ENCODE measurements at places on chromosomes 16 and 17.

DNA sequence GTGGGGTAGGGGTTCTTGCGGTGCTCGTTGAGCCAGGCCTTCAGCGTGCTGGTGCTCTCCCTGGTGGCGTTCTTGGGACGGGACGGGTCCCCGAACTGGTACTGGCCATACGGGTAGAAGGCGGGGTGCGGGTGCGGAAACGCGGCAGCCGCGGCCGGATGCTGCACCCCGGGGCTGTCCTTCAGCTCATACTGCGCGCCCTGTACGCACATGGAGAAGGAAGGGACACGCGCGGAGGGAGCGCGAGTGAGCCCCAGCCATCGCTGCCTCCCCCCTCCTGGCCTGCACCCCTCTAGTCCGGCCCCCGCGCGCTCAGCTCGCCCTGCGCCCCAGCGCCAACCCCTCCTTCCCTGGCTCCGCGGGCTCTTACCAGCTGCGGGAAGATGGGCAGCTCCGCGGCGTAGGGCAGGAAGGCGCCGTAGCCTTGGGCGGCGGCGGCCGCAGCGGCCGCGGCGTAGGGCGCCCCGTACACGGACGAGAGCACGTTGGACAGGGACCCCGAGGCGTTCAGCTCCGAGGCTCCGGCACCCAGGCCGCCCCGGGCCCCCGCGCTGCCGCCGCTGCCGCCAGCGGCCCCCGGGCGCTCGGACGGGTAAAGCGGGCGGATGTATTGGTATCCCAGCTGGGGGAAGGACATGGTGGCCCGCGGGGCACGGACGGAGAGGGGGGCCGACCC is 1.0 kb downstream of the IRX3 start:
- H3K4me3 ChIP-seq: peak overlapping the region; percentile 67
- DNase-seq: peak; percentile 58
- H3K27ac ChIP-seq: peak overlapping the region; percentile 86
- H3K4me1 ChIP-seq: peaks cover 54% of the 10 kb centered on the region
- H3K27me3 ChIP-seq: peaks cover 19% of the 10 kb centered on the region
- no peaks in the 10 kb centered on the region for H3K36me3 ChIP-seq

DNA sequence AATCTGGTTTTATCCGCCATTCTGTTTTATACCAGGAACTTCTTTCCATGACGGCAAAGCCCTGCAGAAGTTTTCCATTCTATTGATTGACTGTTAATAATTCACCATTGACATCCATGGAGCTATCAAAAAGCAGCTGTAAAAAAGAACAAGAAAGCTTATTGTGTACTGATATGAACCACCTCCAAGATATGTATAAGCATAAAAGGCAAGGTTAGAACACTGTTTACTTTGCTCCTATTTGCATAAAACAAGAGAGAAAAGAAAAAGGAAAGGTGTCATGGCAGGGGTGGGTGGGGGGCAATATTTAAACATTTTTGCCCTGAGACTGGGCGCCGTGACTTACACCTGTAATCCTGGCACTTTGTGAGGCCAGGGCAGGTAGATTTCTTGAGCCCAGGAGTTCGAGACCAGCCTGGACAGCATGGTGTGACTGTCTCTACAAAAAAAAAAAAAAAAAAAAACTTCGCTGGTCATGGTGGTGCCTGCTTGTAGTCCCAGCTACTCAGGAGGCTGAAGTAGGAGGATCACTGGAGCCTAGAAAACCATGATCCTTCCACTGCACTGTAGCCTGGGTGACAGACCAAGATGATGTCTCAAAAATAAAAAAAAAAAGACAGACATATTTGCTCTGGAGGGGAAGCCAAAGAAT is 52.5 kb downstream of the TMEM114 start:
- peaks cover 4% of the 10 kb centered on the region for H3K4me1 ChIP-seq
- H3K4me3 ChIP-seq: no peak overlapping the region
- no peaks in the 10 kb centered on the region for H3K36me3 ChIP-seq
- no peaks in the 10 kb centered on the region for H3K27me3 ChIP-seq
- peak overlapping the region; percentile 67 for H3K27ac ChIP-seq
- DNase-seq: peak; percentile 46

GRCh38 chr17:39641097-39641496 is 4.2 kb downstream of the STARD3 start:
- peaks cover 86% of the 10 kb centered on the region for H3K4me1 ChIP-seq
- H3K36me3 ChIP-seq: no peaks in the 10 kb centered on the region
- H3K27me3 ChIP-seq: no peaks in the 10 kb centered on the region
- H3K4me3 ChIP-seq: no peak overlapping the region
- H3K27ac ChIP-seq: no peak overlapping the region

- peaks cover 10% of the 10 kb centered on the region for H3K4me1 ChIP-seq
- peaks cover 49% of the 10 kb centered on the region for H3K27me3 ChIP-seq
- H3K4me3 ChIP-seq: no peak overlapping the region
- H3K27ac ChIP-seq: no peak overlapping the region
- DNase-seq: peak; percentile 54
- no peaks in the 10 kb centered on the region for H3K36me3 ChIP-seq
Observed at GRCh38 chr17:73748508-73748907, 104.3 kb upstream of the SDK2 start.

- no peaks in the 10 kb centered on the region for H3K36me3 ChIP-seq
- no peak for DNase-seq
- peaks cover 10% of the 10 kb centered on the region for H3K4me1 ChIP-seq
- no peaks in the 10 kb centered on the region for H3K27me3 ChIP-seq
Observed at GRCh38 chr16:79932572-79932971, 332.0 kb upstream of the MAF start.

GRCh38 chr16:1929105-1929504 is 10.9 kb upstream of the HS3ST6 start:
- peak overlapping the region; percentile 68 for H3K4me3 ChIP-seq
- H3K27me3 ChIP-seq: no peaks in the 10 kb centered on the region
- DNase-seq: no peak
- no peaks in the 10 kb centered on the region for H3K36me3 ChIP-seq
- H3K4me1 ChIP-seq: no peaks in the 10 kb centered on the region
- peak overlapping the region; percentile 86 for H3K27ac ChIP-seq

DNA sequence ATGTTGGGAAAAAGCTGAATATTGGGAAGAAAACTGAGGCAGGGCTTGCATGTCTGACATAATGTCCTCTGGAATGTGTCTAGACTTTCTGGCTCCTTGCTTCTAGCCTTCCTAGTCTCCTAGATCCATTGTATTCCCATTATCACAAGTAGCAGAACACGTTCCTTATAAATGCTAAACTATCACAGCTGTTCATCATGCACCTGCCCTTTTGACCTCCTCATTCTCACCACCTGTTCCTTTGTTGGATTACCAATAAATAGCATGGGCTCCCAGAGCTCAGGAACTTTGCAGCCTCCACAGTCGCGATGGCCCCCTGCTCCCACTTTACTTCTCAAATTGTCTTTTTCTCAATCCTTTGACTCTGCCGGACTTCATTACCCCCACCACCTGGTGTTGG is 49.7 kb downstream of the ACSM1 start:
- no peaks in the 10 kb centered on the region for H3K27me3 ChIP-seq
- H3K4me1 ChIP-seq: no peaks in the 10 kb centered on the region
- H3K27ac ChIP-seq: no peak overlapping the region
- no peaks in the 10 kb centered on the region for H3K36me3 ChIP-seq

DNA sequence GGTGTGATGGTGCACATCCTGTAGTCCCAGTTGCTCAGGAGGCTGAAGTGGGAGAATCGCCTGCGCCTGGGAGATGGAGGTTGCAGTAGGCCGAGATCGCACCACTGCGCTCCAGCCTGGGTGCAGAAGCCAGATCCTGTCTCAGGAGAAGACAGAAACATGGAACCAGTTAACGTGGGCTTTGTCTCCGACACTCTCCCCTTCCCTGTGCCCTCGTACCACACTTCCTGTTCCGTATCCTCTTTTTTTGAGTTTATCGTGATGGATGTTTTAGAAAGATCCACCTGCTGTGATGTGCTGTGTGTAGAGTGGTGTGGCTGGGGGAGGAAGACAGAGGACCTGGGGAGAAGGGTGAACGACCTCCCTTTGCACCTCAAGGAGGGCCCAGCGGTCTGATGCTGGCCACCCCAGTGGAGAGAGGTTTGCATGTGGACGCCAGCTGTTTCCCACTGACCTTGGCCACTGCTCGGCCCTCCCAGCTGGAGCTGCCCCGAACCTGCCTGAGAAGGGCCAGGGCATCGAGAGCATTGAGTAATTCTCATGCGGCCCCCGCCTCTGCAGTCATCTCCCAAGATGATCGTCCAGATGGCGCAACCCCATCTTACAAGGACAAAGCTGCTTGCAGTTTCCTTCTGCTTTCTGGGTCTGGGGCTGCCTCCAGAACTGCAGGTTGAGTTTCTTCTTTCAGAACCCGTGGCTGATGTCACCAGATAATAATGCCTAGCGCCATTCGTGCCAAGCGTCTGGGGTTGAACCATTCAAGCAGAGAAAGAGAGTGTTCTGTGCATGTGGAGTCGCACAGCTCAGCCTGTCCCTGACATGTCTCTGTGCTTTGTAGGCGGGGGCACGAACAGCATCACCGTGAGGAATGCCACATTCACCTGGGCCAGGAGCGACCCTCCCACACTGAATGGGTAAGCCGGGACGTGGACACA is 126.3 kb downstream of the ABCC1 start:
- H3K36me3 ChIP-seq: peaks cover 86% of the 10 kb centered on the region
- DNase-seq: peak; percentile 46
- H3K4me1 ChIP-seq: peaks cover 34% of the 10 kb centered on the region
- no peaks in the 10 kb centered on the region for H3K27me3 ChIP-seq

DNA sequence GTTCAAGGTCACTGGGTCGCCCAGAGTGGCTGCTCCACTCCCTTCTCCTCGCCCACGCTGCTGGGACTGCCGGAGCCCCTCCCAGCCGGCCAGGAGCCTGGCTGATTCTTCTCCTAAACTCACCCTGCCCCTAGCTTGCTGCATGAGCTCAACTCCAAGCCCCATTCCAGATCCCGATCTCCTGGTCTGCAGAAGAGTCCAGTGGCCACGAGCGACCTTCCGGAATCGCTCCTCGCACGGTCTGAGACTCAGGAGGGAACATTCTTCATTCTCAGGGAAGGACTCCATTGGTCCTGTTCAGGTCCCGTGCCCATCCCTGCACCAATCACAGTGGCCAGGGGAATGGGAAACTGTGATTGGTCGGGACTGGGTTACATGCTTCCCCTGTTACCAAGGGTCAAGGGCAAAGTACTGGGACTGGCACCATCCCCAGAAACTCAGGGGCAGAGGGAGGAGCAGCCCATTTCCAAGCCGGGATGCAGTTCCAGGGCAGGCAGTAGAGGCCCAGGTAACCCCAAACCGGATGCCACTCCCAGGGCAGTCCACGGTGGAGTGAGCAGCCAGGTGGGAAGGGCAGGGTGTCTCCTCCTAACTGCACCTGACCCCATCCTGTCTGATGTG is 24.5 kb upstream of the CIBAR2 start:
- no peaks in the 10 kb centered on the region for H3K36me3 ChIP-seq
- peak; percentile 31 for DNase-seq
- H3K27me3 ChIP-seq: no peaks in the 10 kb centered on the region
- H3K4me3 ChIP-seq: peak overlapping the region; percentile 38
- peak overlapping the region; percentile 83 for H3K27ac ChIP-seq

DNA sequence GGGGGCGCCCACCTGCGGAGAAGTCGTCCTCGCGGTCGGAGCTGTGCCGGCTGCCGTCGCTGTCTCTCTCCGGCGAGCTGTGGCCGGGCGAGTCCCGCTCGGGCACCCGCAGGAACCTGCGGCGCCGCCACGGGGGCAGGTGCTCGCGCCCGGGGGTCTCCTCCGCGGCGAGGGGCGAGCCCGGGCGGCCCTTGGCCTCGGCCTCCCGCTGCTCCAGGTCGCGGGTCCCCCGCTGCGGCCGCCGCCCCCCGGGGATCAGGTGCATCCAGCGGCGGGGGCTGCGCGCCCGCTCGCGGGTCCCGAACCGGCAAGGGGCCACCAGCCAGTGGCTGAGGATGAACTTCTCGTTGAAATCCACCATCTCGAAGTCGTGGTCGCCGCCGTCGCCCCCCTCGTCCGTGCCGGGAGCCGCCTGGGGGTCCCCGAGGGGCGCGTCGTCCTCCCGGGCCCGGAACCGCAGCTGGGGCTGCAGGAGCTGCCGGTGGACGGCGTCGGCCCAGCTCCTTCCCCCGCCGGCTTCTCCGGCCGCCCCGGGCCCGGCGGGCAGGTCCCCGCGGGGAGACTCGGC is 41.4 kb upstream of the BHLHA9 start:
- H3K36me3 ChIP-seq: no peaks in the 10 kb centered on the region
- no peak for DNase-seq
- peaks cover 61% of the 10 kb centered on the region for H3K4me1 ChIP-seq
- H3K4me3 ChIP-seq: peak overlapping the region; percentile 65

GRCh38 chr17:30000001-30000754 is 58.7 kb downstream of the EFCAB5 start:
- H3K4me3 ChIP-seq: no peak overlapping the region
- H3K27me3 ChIP-seq: no peaks in the 10 kb centered on the region
- DNase-seq: no peak

GRCh38 chr17:17539591-17539990 is 43.4 kb upstream of the RASD1 start:
- H3K27ac ChIP-seq: peak overlapping the region; percentile 78
- no peaks in the 10 kb centered on the region for H3K27me3 ChIP-seq
- H3K36me3 ChIP-seq: no peaks in the 10 kb centered on the region
- H3K4me3 ChIP-seq: no peak overlapping the region

DNA sequence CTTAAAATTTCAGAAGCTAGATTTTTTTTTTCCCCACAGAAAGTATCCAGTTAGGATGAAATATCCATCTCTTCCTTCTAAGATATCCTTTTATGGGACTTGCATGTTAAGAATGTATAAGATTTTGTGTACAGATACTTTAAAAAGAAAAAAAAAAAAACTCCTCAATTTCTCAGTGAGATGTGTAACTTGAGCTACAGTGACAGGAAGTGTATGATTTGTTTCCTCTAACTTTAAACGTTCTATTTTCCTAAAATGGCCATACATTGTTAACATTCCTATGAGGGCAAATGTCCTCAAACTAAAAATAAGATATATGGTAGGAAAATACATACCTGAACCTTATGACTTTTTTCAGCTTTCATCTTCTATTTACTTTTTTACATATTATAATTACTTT is 8.9 kb downstream of the FBXO47 start:
- no peaks in the 10 kb centered on the region for H3K36me3 ChIP-seq
- H3K4me1 ChIP-seq: no peaks in the 10 kb centered on the region
- no peaks in the 10 kb centered on the region for H3K27me3 ChIP-seq
- DNase-seq: no peak
- no peak overlapping the region for H3K27ac ChIP-seq
- no peak overlapping the region for H3K4me3 ChIP-seq

DNA sequence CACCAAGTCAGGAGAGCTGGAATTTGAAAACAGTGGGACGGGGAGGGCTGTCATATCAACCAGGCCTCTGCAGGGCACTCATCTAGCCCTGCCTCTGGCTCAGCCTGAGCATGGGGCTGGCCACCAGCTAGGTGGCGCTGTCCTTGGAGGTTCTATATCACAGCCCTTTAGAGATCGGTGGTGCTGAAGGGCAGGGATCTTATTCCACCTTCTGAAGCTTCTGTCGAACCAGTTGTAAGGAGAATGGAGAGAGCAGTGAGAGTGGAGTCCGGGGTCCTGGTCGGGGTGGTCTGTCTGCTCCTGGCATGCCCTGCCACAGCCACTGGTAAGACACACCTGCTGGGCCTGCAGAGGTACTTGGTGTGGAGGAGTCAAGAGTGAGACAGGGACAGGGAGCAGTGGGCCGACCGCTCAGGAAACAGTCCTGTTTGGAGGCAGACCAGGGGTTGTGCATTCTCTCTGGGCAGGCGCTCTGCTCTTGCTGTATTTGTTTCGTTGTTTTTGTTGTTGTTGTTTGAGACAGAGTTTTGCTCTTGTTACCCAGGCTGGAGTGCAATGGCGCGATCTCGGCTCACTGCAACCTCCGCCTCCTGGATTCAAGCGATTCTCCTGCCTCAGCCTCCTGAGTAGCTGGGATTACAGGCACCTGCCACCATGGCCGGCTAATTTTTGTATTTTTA is at the start of gene CES3:
CES3 (plus strand) TSS at position 202 of the 680 bp plus-strand sequence; CDS start at position 244, 42 bp downstream.
- H3K4me1 ChIP-seq: peaks cover 26% of the 10 kb centered on the region
- H3K36me3 ChIP-seq: no peaks in the 10 kb centered on the region
- H3K27ac ChIP-seq: peak within 1 kb of the TSS; percentile 15
- H3K4me3 ChIP-seq: no peak within 1 kb of the TSS

Data from stomach (tissue), 19 donors.